Fibroblast of upper back skin (primary cell): ENCODE measurements at places on chromosomes 4 and X.

DNA sequence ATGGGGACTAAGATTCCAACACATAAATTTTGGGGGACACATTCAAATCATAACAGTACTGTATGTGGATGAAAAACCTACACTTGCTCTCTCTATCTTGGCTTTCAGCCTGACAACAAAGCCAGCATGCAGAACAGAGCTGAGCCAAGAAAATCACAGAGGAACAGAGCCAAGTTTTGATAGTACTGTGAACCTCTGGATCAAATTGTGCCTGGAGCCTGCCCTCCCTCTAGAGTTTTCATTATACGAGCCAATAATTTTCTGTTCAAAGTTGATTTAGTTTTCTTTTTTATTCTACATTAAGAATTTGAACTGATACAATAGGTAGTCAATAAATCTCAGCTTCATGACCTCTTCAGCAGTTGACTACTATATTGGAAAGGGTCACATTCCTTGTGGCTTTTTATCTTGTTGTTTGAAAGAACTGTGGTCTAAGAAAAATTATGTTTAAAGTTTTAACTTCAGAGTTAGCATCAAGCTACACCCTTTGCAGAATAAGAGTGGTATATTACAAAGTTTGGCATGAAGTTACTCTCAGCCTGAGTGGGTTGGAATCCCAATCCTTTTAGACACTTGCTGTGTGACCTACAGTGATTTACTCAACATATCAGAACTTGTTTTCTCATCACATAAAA lies 31.1 kb downstream of the GRID2 start:
- peak; percentile 32 for DNase-seq

- no peak for DNase-seq
Measured at GRCh38 chrX:10598540-10598939, 21.8 kb downstream of the MID1 start.

- peak; percentile 91 for DNase-seq
Measured at GRCh38 chrX:2707334-2707760, 16.3 kb downstream of the CD99 start.

GRCh38 chr4:4923201-4923600 lies 63.7 kb downstream of the MSX1 start:
- no peak for DNase-seq

DNA sequence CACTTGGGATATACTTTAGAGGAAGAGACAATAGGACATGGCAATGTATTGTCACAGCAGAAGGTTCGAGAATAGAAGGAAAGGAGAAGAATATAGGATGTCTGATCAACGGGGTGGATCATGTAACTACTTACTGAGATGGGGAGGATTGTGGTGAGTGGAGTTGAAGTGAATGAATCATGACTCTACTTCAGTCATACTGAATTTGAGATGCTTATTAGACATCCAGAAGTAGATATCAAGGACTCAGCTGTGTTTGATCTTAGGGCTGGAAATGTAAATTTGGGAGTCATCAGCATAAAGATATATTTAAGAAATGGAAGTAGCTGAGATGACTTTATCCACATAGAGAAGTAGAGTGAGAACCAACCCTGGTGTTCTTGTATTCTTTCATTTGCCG lies 29.1 kb upstream of the DHX15 start:
- DNase-seq, result no peak

GRCh38 chr4:83716874-83717273 lies 181.0 kb downstream of the GPAT3 start:
- DNase-seq, result no peak

- no peak for DNase-seq
Measured at GRCh38 chr4:83546786-83547185, 10.9 kb downstream of the GPAT3 start.

DNA sequence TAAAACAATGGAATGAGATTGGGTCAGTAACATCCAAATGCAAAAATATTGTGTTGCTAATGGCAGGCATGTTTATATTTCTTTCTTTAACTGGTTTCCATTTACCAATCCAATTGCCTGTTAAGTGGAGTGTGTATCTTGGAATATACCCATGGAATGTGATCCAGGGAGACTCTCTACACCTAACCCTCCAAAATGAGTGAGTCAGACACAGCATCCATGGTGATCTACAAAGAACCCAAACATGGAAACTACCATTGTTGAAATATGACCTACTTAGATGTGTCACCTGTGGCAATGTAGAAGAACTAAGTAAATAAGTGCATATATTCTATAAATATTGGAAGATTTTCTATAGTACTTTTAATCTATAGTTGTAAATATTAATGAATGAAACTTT lies 110.3 kb downstream of the AREG start:
- DNase-seq, result peak; percentile 43

GRCh38 chr4:119735165-119735651 lies 106.6 kb upstream of the PDE5A start:
- DNase-seq, result peak; percentile 94

- no peak for DNase-seq
Measured at GRCh38 chrX:71256051-71256450, 2.1 kb upstream of the ZMYM3 start.

DNA sequence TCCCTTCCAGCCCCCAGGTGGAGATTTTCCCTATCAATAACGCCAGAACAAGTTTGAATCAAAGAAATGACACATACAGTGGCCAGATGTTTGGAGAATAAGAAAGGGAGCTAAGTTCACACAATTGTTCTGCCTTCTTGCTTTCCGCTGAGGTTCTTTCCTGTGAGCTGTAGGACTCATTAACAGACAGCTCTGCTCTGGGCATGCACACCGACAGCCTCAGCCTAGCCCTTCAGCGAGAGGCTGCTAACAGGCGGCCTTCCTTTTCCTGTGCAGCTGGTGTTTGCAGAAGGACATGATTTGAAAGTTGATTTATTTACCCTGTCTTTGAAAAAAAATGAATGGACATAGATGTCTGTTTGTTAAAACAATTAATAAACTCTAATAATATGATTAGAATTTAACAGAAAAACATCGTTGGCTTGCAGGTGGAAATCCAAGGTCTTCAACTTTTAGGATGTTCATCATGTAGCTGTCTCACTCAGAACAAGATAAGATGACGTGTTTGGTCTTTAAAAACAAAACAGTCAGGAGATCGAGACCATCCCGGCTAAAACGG lies 183.3 kb downstream of the KDR start:
- DNase-seq, result no peak

DNA sequence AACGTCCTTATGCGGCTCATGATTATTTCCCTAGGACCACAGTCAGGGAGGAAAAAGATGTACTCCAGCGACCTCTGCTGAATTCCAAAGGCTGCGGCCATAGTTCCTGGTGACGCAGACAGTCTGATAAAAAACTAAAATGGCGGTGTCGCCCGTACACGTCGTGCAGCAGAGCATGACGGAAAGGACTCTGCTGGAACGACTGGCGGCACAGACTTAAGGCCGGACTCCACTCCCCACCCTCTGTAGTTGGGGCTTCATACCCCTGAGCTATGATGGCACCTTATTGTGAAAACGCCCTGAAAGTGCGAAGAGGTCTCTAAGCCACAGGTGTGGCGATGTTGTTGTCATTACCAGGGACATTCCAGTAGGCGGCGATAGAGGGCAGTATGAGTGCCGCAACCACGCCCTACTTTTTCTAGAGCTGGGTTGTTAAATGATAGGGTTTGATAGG lies 90.0 kb upstream of the EDA2R start:
- DNase-seq, result peak; percentile 72

DNA sequence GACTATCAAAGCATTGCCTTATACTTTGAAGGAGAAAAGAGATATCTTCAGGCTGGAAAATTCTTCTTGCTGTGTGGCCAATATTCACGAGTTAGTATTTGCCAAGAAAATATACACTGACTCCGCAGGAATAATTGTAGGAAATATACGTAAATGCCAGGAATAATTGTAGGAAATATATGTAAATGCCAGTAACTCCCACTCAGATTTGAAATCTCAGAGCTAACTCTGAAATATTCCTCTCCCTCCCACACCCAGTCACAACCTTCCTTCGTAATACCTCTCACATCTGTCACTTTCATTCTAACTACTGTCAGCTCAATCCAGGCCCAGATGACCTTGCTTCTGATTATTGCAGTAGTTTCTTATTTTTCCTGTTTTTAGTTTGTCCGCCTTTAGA lies 73.5 kb downstream of the WDR19 start:
- DNase-seq, result no peak

- peak; percentile 44 for DNase-seq
Measured at GRCh38 chr4:123838474-123838873, 441.9 kb downstream of the SPRY1 start.

DNA sequence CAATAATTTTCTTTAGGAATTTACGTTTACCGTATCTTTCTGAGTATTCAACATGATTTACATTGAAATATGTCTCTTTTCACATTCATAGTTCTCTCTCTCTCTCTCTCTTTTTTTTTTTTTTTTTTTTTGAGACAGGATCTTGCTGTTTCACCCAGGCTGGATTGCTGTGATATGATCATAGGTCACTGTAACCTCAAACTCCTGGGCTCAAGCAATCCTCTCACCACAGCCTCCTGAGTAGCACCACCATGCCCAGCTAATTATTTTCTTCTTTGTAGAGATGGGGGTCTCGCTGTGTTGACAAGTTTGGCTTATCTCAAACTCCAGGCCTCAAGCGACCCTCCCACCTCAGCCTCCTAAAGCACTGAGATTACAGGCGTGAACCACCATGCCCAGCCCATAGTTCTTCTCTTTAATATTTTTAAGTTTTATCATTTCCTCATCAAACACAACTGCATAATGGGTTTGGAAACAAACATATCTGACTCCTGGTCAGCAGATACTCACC lies 9.8 kb downstream of the SRP72 start:
- no peak for DNase-seq

DNA sequence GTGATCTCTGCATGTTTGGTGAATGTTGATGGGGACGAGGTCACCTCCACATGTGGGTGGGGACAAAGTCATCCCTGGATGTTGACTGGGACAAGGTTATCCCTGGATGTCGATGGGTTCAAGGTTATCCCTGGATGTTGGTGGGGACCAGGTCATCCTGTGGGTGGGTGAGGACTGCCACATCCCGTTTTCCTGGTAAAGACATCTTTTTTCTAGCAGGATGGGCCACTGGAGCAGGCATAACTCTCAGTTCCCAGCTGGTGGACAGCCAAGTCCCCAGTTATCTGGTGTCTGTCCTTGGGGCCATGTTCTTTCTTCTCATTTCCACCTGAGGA lies 28.3 kb upstream of the PLCXD1 start:
- no peak for DNase-seq

DNA sequence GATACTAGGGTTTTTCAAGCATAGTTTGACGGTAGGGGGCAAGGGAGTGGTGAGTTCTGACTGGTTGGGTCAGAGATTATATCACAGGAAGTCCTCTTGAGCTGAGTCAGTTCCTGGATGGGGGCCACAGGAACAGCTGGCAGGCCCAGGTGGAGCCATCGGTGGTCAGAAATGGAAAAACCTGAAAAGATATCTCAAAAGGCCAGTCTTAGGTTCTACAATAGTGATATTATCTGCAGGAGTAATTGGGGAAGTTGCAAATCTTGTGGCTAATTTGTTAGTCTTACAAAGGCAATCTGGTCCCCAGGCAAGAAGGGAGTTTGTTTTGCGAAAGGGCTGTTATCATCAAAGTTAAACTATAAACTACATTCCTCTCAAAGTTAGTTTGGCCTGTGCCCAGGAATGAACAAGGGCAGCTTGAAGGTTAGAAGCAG lies 159.3 kb downstream of the PTCHD1 start:
- DNase-seq, result peak; percentile 9

GRCh38 chr4:19544446-19545125 lies 707.1 kb upstream of the SLIT2 start:
- DNase-seq, result no peak

DNA sequence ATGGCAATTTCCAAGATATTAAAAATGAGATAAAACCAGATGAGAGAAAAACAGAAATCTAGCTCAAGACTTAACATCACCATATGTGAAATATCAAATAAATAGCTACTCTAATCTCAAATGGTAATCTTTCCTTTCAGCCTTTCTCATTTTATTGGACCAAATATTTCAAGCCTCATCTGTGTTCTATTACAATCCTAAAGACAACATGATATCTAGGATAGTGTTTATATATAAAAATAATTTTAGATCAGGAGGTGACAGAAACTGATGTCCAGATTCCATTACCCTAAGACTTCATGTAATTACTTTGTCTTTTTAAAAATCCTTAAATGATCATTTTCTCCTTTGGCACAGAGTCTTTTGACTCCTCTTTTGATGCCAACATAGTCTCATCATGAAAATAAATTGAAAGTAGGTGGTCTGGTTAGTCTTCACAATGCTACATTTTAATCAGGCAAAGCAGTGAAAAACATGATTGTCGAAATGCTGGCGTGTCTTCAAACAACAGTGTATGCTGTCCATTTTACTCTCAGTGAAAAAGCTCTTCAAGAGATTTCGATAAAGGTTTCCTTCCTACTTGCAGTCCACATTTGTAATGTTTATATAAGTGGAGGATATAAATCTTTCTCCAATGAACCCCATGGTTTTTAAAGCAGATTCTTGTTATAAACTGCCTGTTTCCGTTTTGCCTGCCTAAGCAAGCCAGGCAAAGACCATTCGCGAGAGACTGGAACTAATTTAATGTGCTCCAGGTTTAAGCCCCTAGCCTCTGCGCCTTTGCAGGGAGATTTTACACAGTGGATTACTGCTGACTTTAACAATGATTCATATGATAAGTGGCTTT lies 169.8 kb downstream of the SCFD2 start:
- peak; percentile 95 for DNase-seq

- no peak for DNase-seq
Measured at GRCh38 chr4:119228406-119228805, 15.9 kb downstream of the USP53 start.

DNA sequence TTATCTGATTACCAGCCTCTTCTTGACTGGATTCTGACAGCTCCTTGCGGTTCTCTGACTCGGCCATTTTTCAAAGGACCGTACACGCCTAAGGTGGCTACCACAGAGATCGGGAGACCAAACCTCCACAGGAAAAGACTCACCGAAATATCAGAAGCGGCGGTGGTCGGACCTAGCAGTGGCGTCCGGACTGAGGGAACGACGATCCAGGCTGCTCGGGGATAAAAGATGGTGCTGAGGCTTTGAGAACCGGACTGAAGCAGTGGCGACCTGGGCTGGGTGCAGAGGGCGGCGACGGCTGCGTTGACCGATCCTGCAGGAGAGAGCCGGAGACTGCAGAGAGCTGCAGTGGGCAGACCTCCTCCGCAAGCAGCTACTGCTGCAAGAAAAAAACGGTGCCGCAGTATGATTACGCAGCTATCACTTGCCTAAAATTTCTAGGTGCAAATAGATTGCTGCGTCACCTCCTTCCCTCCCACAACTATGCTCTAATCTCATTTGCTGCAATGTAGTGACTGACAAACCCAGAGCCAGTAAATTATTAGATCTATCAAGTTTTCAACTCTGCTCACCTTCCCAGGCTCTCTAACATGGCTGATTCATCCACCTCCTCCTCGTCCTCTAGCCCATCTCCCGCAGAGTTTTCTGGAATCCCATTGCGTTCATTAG lies at the start of gene NAP1L2:
NAP1L2 (minus strand) TSS at position 426 of the 669 bp plus-strand sequence; CDS start at position 67, 359 bp downstream.
- DNase-seq, result peak; percentile 2

GRCh38 chrX:46994096-46994495 lies 81.9 kb downstream of the JADE3 start:
- DNase-seq, result no peak

DNA sequence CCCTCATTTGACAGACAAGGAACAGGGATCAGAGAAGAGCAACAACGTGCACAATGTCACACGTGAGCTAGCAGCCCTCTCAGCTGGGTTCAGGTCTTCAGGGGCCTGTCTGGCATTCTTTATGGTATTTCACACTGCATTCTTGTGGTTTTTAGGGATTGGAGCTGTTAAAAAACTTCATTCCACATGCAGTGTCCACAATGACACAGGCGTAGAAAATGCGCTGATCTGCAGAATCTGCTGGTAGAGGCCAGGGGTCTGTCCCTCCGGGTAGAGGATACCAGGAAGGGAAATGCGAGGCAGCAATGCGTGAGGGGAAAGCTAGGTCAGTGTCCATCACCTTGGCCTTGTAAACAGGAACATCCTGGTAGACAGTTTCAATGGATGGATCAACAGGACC lies 36.6 kb downstream of the MAP7D3 start:
- peak; percentile 94 for DNase-seq
